ENCODE measurements at places on chromosomes 2 and 18. TPM values are rescaled to one million over a fixed set of nuclear protein-coding genes. Genes with fewer than 3 reads are reported as not detected.
A peak's percentile ranks its signal among the peaks of the same experiment; 100 is the strongest.

DNA sequence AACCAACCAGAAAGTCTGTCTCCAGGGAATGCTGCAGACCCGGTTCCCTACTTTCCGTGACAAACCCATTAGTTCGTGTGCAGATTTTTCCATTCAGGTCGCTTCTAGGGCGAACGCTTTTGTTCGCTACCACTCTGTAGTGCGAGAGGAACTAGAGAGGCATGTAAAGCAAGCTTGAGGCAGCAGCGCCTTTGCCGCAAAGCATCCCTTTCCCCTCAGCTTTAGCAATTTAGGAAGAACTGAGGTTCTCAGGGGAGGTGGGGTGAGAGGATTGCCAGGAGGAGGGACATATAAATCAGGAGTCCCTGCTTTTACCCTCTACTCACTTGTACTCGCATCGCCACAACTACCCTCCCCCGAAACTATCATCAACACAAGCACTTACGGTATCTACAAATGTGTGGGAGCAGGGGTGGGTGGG lies 748 bp upstream of the ZNF804A start:
- peak; percentile 16 for DNase-seq
- H3K36me3 ChIP-seq: no peaks in the 10 kb centered on the region
- peaks cover 6% of the 10 kb centered on the region for H3K4me1 ChIP-seq
- H3K27ac ChIP-seq: no peak overlapping the region
- H3K4me3 ChIP-seq: peak overlapping the region; percentile 42

GRCh38 chr2:172751564-172751963 lies 15.9 kb downstream of the RAPGEF4 start:
- no peak overlapping the region for H3K4me3 ChIP-seq
- no peak overlapping the region for H3K27ac ChIP-seq
- H3K4me1 ChIP-seq: no peaks in the 10 kb centered on the region

The SIX3 gene
- total RNA-seq: not detected

The RESP18 gene
- not detected for total RNA-seq

DNA sequence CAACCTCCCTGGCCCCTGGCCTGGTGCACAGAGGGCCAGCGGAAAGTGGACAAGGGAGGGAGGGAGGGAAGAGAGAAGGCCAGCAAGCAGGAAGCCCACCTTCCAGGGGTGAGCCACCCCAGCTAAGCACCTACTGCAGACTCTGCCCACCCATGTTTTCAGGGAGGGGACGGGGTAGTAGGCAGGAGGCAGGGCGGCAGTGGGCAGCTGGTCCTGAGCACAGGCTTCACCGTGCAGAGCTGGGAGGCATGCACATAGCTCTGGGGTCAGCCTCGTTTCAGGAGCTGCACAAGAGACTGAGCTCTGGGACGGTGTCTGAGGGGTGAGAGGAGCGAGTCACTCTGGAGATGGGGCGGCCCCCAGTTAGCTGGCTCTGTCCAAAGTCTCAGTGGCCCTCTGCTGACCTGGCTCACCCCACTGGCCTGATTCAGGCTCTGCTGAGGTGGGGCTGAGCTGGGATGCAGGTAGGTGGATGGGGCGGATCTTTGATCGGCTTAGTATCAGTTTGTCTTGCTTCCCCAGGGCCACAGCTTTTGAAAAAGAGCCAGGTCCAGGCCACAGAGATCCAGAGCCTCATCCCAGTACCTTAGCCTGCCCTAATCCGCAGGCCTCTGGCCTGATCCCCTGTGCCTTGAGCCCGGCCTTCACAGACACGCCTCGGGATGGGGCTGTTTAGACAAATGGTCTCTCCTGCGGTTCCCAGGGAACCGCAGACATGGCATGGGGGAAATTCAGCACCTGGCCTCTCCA lies 3.7 kb downstream of the NMUR1 start:
- H3K4me1 ChIP-seq: peaks cover 5% of the 10 kb centered on the region
- no peak overlapping the region for H3K27ac ChIP-seq
- H3K27me3 ChIP-seq: no peaks in the 10 kb centered on the region
- no peak for DNase-seq

DNA sequence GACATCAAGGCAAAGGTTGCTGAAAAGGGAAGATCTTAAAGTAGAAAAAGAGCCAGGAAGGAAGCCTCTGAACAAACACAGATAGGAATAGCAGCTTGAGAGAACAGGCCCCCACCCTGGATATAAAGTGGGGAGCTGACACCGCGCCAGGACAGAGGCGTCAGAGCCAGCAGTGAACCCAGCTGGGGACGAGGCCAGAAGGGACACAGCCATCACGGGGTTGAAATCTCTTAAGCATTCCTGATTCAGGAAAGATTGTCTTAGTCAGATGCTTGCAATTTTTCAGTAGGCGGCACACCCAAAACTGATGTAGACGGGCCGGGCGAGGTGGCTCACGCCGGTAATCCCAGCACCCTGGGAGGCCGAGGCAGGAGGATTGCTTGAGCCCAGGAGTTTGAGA lies 93.8 kb upstream of the PHLPP1 start:
- no peak for DNase-seq
- no peaks in the 10 kb centered on the region for H3K4me1 ChIP-seq
- no peak overlapping the region for H3K27ac ChIP-seq

DNA sequence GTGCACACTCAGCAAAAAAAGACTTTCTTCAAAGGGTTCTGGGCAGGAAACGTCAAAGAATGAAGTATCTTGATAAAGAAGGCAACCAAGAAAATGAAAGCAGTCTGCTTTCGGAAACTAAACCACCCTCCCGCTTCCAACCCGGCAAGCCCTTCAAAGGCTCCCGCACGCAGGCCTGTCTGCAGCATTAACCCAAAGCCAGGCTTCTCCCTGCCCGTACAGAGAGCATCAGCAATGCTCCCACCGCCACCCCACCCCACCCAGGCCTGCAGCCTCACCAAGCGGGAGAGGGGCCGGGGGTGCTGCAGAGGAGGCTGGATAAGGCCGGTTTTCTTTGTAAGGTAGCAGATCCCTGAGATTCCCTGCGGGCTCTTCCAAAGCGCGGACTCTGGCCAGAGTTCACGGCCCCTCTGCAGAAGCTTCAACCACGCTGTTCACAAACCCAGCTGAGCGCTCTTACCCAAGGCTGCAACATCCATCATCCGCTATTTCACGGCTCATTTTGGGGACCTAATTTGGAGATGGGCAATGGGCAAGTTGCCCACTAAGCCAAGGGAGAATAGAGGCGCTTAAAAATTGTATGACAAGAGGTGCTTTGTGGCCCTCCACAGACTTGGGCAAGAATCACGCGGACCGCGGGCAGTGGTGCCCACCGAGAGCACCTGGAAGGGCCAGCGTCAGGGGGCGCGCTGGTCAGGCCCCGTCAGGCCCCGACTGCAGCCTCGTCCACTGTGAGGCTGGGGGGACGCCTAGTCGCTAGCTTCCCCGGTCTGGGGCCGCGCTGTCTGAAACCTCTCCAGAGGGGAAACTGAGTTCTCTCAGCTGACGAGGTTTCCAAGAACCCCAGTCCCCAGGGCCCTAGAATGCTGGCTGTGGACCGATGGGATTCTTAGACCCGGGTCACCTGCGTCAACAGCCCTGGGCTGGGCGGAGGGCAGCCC lies 225.4 kb upstream of the ID2 start:
- H3K27me3 ChIP-seq: no peaks in the 10 kb centered on the region
- no peaks in the 10 kb centered on the region for H3K36me3 ChIP-seq
- no peak for DNase-seq
- H3K4me1 ChIP-seq: no peaks in the 10 kb centered on the region
- H3K27ac ChIP-seq: no peak overlapping the region
- no peak overlapping the region for H3K4me3 ChIP-seq

Measured in ovary (tissue), 10 donors.